ENCODE measurements at places on chromosomes 3 and 15. TPM values are rescaled to one million over a fixed set of nuclear protein-coding genes. Genes with fewer than 3 reads are reported as not detected.

The PLCH1 gene
- 0.09 TPM for total RNA-seq

The NTRK3 gene
- under 0.01 TPM for total RNA-seq

The GOLGA6L10 gene
- total RNA-seq: 0.94 TPM

The CCDC54 gene
- not detected for total RNA-seq

The PLCD1 gene
- total RNA-seq: 18.1 TPM

The MOBP gene
- 0.09 TPM for total RNA-seq

The APEH gene
- total RNA-seq: 86.8 TPM

Data from endothelial cell of coronary artery (primary cell).